Right renal cortex interstitium (tissue), 3 donors: ENCODE measurements at places on chromosomes 6 and 20. TPM values are rescaled to one million over a fixed set of nuclear protein-coding genes. Genes with fewer than 3 reads are reported as not detected.
A peak's percentile ranks its signal among the peaks of the same experiment; 100 is the strongest.

- peak; percentile 64 for DNase-seq
Observed at GRCh38 chr6:126033696-126034095, 47.4 kb downstream of the TRMT11 start.

GRCh38 chr20:60658681-60659080 is 593.4 kb upstream of the CDH4 start:
- DNase-seq = no peak

DNA sequence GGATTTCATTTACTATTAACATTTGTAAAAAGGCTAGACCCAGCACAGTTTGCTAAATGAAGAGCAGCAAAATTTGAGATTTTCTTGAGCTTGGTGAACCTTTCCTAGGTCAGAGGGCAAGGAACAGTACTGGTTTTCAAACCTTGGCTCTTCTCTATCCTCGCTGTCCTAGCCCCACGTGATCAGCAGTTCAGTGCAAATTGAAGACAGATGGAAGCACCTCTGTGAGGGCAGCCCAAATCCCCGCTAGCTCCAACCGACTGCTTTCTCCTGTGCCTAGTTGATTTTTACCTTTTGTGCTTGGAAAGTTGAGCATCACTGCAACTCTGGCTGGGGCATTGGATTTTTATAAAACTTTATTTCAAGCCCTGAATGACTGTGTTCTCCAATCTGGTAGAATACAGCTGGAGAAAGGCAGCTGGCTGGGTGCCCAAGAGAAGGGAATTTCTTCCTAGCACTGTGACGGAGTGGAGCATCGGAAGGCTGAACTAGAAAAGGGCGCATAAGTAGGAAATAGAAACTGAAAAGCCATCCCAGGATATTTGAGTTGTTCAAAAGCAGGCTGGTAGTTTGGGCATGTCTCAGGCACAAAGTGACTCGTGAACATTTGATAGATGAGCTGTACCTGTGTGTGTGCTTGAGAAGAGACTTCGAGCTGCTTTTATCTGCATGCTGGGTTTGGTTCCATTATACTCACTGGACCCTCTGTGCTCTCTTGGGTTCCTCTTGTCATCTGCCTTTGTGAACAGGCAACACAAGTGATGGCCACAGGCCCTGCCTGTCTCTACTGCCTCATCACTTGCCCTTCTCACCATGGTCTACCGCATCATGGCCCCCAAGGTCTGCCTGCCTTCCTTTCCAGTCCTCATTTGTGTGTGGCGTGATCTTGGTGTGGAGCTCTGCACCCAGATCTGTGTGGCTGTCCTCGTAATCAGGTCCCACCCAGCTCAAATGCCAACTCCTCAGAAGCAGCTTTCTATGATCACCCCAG is 2.3 kb downstream of the RNF114 start:
- no peak for DNase-seq

DNA sequence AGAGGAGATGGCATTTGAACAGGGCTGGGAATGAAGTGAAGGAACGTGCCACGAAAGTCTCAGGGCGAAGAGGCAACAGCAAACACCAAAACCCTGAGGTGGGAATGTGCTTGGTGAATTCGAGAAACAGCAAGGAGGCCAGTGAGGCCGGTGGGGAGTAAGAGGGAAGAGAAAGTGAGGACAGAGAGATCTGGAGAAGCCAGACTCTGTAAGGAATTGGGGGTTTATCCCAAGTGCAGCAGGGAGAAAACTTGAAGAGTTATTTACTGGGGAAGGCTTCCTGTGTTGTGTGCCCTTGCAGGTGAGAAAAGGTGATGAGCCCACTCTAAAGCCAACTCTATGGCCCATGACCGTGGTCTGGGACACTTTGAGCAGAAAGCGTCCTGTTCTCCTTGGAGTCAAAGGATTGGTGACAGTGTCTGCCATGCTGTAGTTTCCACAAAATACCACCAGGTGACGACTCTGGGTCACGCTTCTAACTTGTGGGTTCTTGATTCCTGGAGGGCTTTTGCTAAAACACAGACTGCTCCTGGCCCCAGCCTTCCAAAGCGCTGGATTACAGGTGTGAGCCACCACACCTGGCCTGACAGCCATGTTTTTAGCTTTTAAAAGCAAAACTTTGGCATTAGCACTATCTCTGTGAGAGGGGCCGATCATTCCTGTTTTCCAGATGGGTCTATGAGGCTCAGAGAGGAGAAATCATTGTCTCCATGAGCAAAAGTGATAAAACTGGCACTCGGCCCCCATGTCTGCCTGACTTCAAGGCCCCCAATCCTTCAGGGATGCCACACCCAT is 18.0 kb upstream of the CSNK2A1 start:
- DNase-seq = peak; percentile 60

- no peak for DNase-seq
Observed at GRCh38 chr20:57500962-57501361, 24.0 kb downstream of the CTCFL start.

DNA sequence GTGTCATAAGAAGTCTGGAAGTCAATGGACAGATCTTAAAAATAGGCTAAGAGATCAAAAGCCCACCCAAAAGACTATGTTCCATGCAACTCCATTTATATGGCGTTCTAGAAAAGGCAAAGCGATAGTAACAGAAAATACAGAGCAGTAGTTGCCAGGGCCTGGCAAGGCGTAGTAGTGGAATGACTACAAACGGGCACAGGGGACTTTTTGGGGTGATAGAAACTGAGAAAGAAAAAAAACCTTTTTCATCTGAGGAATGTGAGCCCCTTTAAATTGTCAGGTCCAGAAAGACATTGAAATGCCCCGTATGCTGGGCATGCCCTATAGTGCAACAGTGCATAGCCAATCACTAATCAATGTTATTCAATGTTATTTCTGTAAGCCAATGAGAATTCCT is 47.2 kb upstream of the FAM50B start:
- no peak for DNase-seq

DNA sequence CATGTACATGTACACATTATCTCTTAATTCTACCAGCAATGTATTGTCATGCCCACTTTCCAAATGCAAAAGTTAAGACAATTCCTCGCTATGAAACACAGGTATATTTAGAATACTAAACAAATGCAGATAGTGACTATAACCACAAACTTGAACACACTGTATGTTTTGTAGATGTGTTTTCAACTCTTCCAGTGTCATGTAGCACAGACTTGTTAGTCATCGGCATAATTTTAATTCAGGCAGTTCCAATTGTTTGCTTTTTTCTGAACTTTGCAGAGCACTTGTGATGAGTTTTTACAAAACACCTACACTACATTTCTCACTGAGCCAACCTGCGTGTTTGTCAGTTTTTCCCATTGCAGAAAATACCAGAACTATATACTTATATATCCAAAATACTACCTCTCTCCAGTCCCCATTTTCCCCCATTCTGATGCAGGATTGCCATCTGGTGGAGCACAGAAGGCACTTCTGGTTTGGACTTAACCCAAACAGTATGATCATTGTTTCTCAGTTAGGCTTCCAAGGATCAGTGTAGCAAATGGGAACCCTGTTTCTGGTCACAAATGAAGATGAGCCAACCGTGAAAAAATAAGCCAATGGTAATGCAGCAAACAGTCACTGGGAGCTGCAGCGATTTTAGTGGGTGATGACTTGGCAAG is 143.4 kb downstream of the ADGRB3 start:
- peak; percentile 23 for DNase-seq

CNR1 gene
- polyA plus RNA-seq = 0.90 TPM

ZBTB12 gene
- polyA plus RNA-seq = 25.5 TPM

CUL7 gene
- polyA plus RNA-seq = 46.6 TPM
